ENCODE measurements at places on chromosomes 12 and 14. TPM values are rescaled to one million over a fixed set of nuclear protein-coding genes. Genes with fewer than 3 reads are reported as not detected.

DNA sequence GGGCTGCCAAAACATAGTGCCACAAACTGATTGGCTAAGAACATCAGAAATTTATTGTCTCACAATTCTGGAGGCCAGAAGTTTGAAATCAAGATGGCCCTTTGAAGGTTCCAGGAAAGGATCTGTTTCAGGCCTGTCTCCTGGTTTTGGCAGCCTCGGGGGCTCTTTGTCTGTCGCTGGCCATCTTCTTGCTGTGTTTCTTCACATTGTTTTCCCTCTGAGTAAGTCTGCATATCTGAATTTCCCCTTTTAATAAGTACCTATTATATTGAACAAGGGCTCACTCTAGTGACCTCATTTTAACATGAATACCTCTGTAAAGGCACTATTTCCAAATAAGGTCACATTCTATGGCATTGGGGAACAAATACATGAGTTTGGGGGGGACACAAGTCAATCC is 467.1 kb upstream of the MGAT4C start:
- DNase-seq, result no peak

Gene OR6C75
- not detected for total RNA-seq

GRCh38 chr12:83386527-83387264 is 700.0 kb downstream of the TMTC2 start:
- DNase-seq, result no peak

Gene GPR162
- total RNA-seq, result 0.29 TPM
